ENCODE measurements at places on chromosomes 5 and 9. TPM values are rescaled to one million over a fixed set of nuclear protein-coding genes. Genes with fewer than 3 reads are reported as not detected.

- no peak for DNase-seq
- no peaks in the 10 kb centered on the region for H3K27me3 ChIP-seq
- no peaks in the 10 kb centered on the region for H3K4me1 ChIP-seq
- no peak overlapping the region for H3K27ac ChIP-seq
- no peaks in the 10 kb centered on the region for H3K36me3 ChIP-seq
- H3K4me3 ChIP-seq, result no peak overlapping the region
These were observed 74.3 kb downstream of the SEC61B start for GRCh38 chr9:99296291-99296951.

GRCh38 chr5:124232515-124232914, 513.9 kb downstream of the ZNF608 start:
- no peak overlapping the region for H3K4me3 ChIP-seq
- no peak overlapping the region for H3K27ac ChIP-seq
- no peaks in the 10 kb centered on the region for H3K4me1 ChIP-seq
- H3K27me3 ChIP-seq, result no peaks in the 10 kb centered on the region
- no peaks in the 10 kb centered on the region for H3K36me3 ChIP-seq

PCDH12 gene
- total RNA-seq, result 1.4 TPM

MAP1B gene
- 99.6 TPM for total RNA-seq

ANKRD34B gene
- total RNA-seq, result 0.18 TPM

HACD4 gene
- total RNA-seq, result 2.4 TPM

COL5A1 gene
- 36.0 TPM for total RNA-seq

Data from prostate gland (tissue), 2 donors.